NCI-H187 (cell line): ENCODE measurements at places on chromosomes 6 and 20.

DNA sequence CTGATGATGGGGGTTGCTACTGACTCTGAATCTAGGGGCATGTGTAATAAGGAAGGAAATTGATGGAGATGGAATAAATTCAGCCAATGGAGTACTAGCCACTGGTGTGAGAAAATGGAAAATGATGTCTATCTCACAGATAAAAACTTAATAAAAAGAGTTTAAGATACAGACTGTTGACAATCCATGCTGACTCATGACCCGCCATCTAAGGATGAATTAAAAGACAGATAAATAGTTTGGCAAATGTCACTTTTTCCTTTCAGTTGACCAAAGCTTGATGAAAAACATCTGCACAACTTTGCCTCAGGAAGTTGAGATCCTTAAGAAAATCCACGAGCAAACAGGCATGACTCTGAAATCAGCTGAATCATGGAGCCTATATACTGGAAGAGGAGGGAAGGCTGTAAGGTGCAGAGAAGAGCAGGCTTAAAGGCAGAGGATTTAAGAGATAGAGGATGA, 82.6 kb upstream of the BMP5 start:
- DNase-seq, result no peak

- no peak for DNase-seq
Measured at GRCh38 chr6:84773431-84774156, 9.2 kb upstream of the TBX18 start.

- DNase-seq, result no peak
Measured at GRCh38 chr6:146224988-146225387, 196.1 kb downstream of the GRM1 start.

DNA sequence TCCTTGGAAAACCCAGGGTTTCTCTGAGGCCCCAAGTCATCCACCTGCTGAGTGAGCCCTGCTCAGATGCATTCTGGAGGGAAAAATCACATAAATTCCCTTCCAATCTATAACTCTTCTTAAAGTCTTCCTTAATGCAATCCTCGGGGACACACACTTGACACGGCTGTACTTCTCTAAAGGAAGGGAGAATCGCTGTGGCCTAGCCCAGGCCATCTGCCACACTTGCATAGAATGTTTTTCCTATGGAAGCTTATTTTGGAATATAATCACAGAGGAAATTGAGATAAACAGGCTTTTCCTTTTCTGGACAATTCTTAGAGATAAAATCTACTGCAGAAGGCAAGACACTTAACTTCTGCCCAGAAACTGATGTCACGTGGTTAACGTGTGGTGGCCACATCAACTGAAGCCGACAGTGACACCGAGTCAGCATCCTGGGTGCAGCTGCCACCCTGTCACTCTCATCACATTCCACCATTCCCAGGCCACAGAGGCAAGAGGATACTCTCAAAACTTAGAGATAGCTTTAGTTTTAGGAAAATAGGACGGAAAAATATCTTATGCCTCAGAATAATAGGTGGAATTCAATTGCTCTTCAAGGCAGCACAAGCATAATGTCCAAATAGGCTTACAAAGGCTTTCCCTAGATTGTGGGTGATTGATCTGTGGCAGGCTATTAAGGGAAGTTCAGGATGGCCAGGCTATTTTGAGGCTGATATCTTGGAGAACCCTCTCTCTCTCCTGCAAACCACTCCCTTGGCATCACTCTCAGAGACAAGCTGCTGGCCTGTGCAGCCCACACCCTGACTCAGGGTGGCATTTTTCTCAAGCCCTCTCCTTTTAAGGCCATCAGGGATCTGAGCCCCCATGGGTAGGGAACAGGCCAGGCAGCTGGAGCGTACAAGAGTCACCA, 29.6 kb downstream of the PSMB1 start:
- no peak for DNase-seq

GRCh38 chr6:138293428-138294395, 75.4 kb upstream of the PBOV1 start:
- no peak for DNase-seq

DNA sequence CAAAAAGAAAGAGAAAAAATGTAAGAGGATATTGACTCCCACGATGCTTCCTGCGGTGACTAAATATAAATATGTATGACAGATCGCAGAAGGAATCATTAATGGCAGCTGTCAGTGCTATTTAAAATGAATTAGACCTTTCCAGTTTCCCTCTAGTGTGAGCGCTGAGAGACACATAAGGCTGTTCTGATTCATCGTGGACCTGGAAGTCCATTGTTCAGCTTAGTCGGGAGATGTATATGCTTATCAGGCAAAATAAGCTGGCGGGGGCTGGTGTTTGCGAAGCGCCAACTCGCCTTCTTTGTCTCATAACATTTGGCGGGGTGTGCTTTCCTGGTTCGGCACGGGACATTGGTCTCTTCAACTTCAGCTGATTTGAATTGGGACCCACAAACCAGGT, 95.4 kb downstream of the CDH4 start:
- no peak for DNase-seq
